ENCODE measurements at places on chromosomes 7 and 10. TPM values are rescaled to one million over a fixed set of nuclear protein-coding genes. Genes with fewer than 3 reads are reported as not detected.

The DNAJB12 gene
- total RNA-seq: 44.7 TPM

The TM9SF3 gene
- 112 TPM for total RNA-seq

The FXYD4 gene
- not detected for total RNA-seq

The CCDC3 gene
- total RNA-seq: 10.5 TPM

The SYPL1 gene
- 79.6 TPM for total RNA-seq

The LOXL4 gene
- 4.5 TPM for total RNA-seq

The R3HCC1L gene
- 14.4 TPM for total RNA-seq

The NPY4R2 gene
- total RNA-seq: 1.9 TPM

The BLNK gene
- 11.2 TPM for total RNA-seq

The CNPY1 gene
- total RNA-seq: not detected

The OPTN gene
- 53.4 TPM for total RNA-seq

The CYP3A4 gene
- total RNA-seq: not detected

The CACNA2D1 gene
- 12.5 TPM for total RNA-seq

The OR6V1 gene
- total RNA-seq: not detected

The CFAP43 gene
- total RNA-seq: 12.9 TPM

The CDC14C gene
- total RNA-seq: not detected

The RGR gene
- total RNA-seq: not detected

The SPDYE1 gene
- total RNA-seq: not detected

The PNLIPRP2 gene
- total RNA-seq: not detected

The GPR85 gene
- total RNA-seq: 4.5 TPM

The PLEKHS1 gene
- total RNA-seq: 7.0 TPM

The DENND2A gene
- 19.0 TPM for total RNA-seq

The C10orf67 gene
- 1.2 TPM for total RNA-seq

The AASS gene
- total RNA-seq: 24.2 TPM

The HMX3 gene
- total RNA-seq: not detected

The GIMAP1 gene
- total RNA-seq: 18.8 TPM
